IMR-90 (cell line): ENCODE measurements at places on chromosomes 1 and 21. TPM values are rescaled to one million over a fixed set of nuclear protein-coding genes. Genes with fewer than 3 reads are reported as not detected.

- no peaks in the 10 kb centered on the region for H3K27me3 ChIP-seq
- H3K4me1 ChIP-seq, result no peaks in the 10 kb centered on the region
- no peaks in the 10 kb centered on the region for H3K36me3 ChIP-seq
These were observed 517.2 kb downstream of the PTBP2 start for GRCh38 chr1:97238816-97239215.

GRCh38 chr1:43952731-43953346, 6.1 kb downstream of the IPO13 start:
- H3K27me3 ChIP-seq, result no peaks in the 10 kb centered on the region
- no peak overlapping the region for H3K4me3 ChIP-seq
- DNase-seq, result no peak
- peaks cover 14% of the 10 kb centered on the region for H3K36me3 ChIP-seq
- H3K27ac ChIP-seq, result no peak overlapping the region

- peaks cover 59% of the 10 kb centered on the region for H3K36me3 ChIP-seq
- peaks cover 1% of the 10 kb centered on the region; the same call in 1 of the 2 replicates for H3K4me1 ChIP-seq
- no peak for DNase-seq
- no peaks in the 10 kb centered on the region for H3K27me3 ChIP-seq
- no peak overlapping the region for H3K4me3 ChIP-seq
These were observed 9.3 kb downstream of the HNRNPU start for GRCh38 chr1:244854865-244855578.

The CXADR gene
- 0.83 and 1.1 TPM in 2 replicates for total RNA-seq

The CLDN17 gene
- not detected in 2 replicates for total RNA-seq
